Kasumi-1 (cell line): ENCODE measurements at places on chromosomes 4 and X.

DNA sequence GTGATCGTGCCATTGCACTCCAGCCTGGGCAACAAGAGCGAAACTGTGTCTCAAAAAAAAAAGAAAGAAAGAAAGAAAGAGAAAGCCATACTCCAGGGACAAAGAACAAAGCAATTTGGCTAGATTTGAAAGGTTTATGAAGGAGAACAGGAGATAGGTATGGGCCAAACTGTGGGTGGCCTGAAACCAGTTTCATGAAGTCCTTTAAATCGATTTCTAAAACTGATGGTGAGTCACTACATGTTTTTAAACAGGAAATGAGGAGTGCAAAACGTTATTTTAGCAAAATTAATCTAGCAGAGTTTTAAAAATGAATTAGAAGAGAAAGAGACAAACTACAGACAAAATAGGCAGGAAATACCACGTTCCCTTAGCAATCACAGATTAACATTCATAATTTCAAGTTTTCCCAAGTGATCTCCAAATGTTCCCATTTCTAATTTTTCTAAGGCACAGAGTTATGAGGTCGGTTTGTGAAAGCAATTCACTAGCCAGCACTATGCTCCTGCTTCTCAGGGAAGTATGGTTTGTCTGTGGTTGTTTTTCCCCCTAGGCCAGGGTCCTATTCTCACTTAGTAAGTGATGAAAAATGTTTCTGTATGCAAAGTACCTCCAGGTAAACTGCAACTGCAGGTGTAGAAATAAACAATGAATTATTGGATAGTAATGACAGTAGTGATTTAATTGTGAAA is 190.6 kb downstream of the PPP3CA start:
- no peak for DNase-seq

DNA sequence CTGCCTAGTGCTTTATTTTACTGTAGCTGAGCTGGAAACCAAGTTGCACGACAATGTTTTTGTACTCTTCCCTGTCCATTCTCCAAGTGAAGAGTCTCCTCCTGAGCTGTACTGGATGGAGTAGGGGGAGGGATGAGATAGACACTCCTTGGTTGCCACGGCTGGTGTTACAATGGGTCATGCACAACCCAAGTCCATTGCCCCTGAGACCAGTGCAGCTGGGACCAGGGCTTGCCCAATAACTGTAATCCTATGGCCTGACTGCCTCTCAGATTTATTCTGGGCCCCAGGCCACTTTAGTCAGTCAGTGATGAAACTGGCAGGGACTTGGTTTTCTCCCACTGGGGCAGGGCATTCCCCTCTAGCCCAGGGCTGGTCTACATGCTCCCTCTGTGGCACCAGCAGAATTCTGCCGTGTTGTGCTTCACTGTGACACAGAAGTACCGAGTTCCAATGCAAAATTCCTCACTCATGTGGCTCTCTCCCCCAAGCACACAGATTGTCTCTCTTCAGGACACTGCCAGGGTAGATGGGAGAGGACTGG is 203.3 kb upstream of the PCDH18 start:
- no peak for DNase-seq

DNA sequence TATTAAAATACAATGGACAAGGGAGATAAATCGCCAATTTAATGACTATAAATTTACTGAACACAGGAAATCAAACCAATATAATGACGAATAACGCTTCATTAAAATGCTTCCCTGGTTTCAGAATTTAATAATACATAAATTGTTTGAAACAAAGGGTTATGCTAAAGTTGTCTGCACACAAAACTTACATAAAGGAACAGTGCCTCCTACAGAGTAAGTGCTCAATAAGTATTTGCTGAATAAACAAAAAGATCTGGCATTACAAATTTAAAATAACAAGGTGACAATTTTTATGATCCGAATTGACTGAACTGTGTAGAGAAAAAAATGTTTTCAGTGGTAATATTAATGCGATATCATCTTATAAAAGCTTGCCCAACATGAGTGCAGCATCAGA is 69.6 kb downstream of the NOCT start:
- peak; percentile 58 for DNase-seq

- DNase-seq, result peak; percentile 61
These were observed 214.0 kb upstream of the UGT8 start for GRCh38 chr4:114384629-114385028.

DNA sequence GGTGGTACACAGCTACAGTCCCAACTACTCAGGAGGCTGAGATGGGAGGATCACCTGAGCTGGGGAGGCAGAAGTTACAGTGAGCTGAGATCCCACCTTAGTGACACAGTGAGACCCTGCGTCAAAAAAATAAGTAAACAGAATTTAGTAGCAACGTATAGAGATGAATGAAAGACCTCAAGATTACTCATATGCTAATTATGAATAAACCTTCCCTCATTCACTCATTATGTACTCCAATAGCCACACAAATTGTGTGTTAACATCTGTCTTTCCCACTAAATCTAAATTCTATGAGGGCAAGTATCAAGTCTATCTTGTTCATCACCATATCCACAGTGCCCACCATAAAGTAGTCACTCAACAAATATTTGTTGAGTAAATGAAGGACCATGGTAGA is 111.5 kb downstream of the LRBA start:
- DNase-seq, result no peak

- DNase-seq, result no peak
These were observed 102.7 kb downstream of the TRAM1L1 start for GRCh38 chr4:116982656-116983055.

- DNase-seq, result no peak
These were observed 103.0 kb downstream of the SNCA start for GRCh38 chr4:89733946-89734345.

GRCh38 chrX:154824638-154825037 is 9.8 kb downstream of the SMIM9 start:
- no peak for DNase-seq

GRCh38 chr4:87052615-87053014 is 117.8 kb downstream of the AFF1 start:
- DNase-seq, result no peak

- no peak for DNase-seq
These were observed 161.2 kb upstream of the SPRY1 start for GRCh38 chr4:123235431-123235830.
